ENCODE measurements at places on chromosomes 16 and 17.

DNA sequence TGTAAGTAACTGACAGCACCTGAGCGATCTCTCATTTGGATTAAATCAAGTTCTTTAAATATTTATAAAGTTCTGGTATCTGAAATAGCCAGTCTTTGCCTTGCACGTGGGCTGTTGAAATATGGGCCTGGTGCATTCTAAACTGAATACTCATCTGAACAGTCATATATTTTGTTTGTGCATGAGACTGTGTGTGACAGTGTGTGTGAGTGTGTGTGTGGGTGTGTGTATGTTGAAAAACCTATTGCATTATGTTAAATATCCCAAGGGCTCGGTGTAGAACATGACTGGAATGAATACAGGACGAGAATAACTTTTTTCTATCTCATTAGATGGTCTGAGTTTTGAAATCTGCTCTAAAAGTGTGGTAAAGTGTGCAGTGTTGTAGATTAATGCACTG is 82.4 kb upstream of the TOX3 start:
- DNase-seq = no peak

GRCh38 chr17:74607221-74607620 is 15.1 kb upstream of the CD300LD start:
- no peak for DNase-seq

GRCh38 chr17:72545766-72546165 is 424.9 kb downstream of the SOX9 start:
- no peak for DNase-seq

DNA sequence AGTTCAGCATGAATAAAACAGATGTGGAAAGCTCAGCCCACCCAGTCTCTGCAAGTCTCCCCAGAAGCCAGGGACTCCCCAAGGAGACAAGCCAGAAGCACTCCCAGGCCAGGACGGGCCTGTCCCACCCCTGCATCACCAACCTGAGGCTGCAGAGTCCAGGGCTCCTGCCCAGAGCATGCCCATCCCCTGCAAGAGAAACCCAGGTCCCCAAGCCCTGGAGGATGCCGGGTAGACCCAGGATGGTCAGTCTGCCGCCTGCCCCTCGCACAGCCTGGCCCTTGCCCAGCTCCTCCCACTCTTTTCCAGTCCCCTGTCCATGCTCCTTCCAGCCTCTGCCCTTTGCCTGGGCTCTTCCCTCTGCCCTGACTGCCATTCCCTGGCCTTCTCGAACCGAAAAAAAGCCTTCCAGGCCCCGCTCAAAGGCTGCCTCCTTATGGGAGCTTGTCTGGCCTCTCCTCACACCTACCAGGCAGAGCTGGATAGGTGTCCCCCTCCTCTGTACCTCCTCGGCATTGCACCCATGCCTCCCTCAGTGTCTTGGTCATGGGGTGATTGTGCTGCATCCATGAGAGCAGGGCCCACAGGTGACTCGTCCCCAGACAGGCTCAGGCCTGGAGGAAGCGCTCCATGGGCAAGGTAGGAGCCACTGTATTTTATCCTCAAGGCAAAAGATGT is 44.8 kb downstream of the BEAN1 start:
- DNase-seq = no peak

Data from CD4-positive, alpha-beta T cell treated with Interleukin-10 for 1 hour (primary cell).